ENCODE measurements at places on chromosomes 16 and 17.

DNA sequence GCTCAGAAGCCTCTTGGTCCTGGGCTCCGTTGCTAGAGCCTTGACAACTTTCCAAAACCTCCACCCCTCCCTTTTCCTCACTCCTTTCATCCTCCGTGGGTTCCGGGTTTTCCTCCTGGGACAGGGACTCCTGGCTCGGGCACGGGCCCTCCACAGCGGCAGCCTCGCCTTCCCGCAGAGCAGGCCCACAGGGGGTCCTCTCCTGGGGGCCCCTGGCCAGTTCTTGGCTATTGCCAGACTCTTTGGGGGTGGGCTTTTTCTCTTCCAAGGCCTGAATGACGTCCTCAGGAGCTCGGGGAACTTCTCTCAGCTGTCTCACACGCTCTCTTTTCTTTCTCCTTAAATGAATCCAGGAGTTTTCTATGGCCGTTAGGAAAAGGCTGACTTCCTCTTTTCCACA, 19.3 kb upstream of the MNT start:
- no peak for DNase-seq

- DNase-seq: no peak
Observed at GRCh38 chr17:77279448-77280303, 138.9 kb downstream of the SEC14L1 start.

GRCh38 chr17:33647956-33648355, 354.9 kb upstream of the ASIC2 start:
- DNase-seq: no peak

- no peak for DNase-seq
Observed at GRCh38 chr16:66717112-66717675, 20.7 kb upstream of the CMTM4 start.

DNA sequence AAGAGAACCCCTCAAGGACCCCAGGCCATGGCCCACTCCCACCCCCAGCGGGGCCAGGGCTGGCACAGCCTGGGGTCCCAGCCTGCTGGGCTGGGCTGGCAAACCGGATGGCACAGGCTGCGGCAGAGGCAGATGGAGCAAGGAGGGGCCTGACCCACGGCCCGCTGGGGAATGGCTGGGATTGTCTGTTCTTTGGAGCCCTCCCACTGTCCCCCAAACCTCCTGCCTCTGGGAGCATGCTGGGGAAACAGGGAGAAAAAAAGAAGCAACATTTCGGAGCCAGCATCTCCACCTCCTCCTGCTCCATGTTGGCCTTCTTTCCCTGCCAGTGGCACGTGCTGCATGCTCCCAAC, 37.1 kb upstream of the LHX1 start:
- no peak for DNase-seq

GRCh38 chr17:56821847-56822534, 11.7 kb downstream of the C17orf67 start:
- DNase-seq: no peak

GRCh38 chr17:59341922-59342321, 10.5 kb downstream of the YPEL2 start:
- DNase-seq: no peak

GRCh38 chr17:80871341-80871740, 120.3 kb upstream of the CHMP6 start:
- no peak for DNase-seq

GRCh38 chr16:27231692-27232060, 28.4 kb downstream of the KDM8 start:
- DNase-seq: no peak

GRCh38 chr16:82995924-82996441, 369.2 kb downstream of the CDH13 start:
- DNase-seq: no peak

- no peak for DNase-seq
Observed at GRCh38 chr17:75557075-75557851, 30.3 kb upstream of the MYO15B start.

Measured in stimulated activated CD4-positive, alpha-beta T cell treated with anti-CD3 and anti-CD28 coated beads, Interleukin-2, amount 100 ng/mL, for 4 hours (primary cell).